ENCODE measurements at places on chromosomes 4 and X.

- DNase-seq: no peak
Observed at GRCh38 chrX:127459790-127460189, 592.4 kb downstream of the ACTRT1 start.

GRCh38 chrX:151974336-151975227 is at the start of gene GABRE:
Gene GABRE, minus strand, starts transcription at chrX:151974676. Its CDS starts 51 bp downstream, at chrX:151974625.
- DNase-seq: no peak

GRCh38 chrX:119682019-119682989 is 10.7 kb downstream of the SEPTIN6 start:
- DNase-seq: no peak

GRCh38 chr4:142088906-142089305 is 452.5 kb downstream of the IL15 start:
- no peak for DNase-seq

- no peak for DNase-seq
Observed at GRCh38 chrX:113594123-113594841, 753.7 kb upstream of the AMOT start.

DNA sequence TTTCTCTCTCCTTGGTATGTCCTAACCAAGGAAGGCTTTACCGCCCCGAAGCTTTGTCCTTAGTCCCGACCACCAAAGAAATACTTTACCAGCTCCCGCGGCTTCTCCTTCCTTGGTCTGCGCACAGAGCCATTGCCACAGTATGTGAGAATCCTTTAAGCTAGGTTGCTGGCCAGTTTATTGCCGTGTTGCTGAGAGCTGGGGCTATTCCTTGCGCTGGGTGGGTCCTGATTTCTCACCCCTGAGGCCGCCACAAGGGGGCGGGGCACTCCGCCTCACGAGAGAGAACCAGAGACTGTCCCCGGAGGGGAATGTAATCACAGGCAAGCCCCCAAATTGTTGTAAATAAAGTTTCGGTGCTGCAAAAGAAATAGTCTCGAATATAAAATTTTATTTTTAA is 331.0 kb upstream of the PCDH10 start:
- no peak for DNase-seq

DNA sequence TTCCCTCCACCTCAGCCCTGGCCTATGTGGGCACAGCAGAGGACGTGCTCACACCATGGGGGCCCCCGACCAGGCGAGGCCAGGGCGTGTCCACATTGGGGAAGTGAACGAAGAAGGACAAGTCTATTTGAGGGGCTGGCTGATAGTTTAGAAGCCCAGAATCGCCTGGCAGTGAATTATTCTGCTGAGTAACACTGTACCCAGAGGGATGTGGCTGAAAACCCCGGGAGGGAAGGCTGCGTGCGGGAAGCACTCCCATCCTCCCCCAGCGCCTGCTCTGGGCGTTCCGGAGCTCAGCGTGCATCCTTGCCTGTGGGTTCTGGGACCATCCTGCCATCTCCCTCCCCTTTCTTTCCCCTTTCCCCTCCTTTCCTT is 66.6 kb downstream of the TRMT44 start:
- no peak for DNase-seq

GRCh38 chrX:13033193-13033592 is 11.2 kb downstream of the FAM9C start:
- DNase-seq: no peak

- no peak for DNase-seq
Observed at GRCh38 chr4:165308606-165309005, 18.9 kb upstream of the MSMO1 start.

- DNase-seq: peak; percentile 58
Observed at GRCh38 chr4:44629280-44629866, 22.1 kb downstream of the YIPF7 start.

GRCh38 chr4:41318839-41319530 is 62.3 kb downstream of the UCHL1 start:
- DNase-seq: peak; percentile 42

DNA sequence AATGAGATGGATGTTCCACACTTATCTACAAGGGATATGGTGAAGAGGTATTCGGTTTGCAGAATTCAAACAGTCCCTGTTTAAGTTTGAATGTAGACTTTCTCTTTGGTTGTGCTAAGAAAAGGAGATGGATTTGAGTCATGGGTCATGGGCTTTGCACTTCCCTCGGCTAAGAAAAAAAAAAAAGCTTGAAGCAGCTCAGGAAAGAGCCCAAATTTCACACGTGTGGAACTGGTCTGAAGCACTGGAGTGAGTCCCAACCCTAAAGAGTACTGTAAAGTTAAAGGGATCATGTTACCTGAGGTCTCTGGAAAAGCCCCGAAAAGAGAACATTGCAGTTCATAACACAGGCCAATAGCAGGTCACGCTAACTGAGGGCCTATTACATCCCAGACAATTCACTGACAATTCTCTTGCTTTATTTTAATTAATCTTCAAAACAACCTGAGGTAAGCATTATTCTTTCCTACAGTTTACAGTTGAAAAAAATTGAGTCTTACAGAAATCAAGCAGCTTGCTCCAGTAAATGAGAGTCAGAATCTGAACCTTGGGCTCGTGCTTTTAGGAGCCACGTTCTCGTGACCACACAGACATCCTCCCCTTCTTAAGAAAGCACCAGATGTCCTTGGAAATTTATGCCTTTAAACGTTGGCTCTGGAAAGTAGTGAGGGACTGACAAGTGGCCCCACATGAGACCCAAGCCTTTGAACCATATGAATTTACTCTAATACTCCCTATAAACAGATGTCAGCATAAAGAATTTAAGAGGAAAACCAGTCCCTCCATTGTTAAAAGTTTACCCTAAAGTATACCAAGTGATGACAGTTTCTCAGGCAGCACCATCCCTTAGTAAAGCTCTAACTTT is 89.3 kb downstream of the MAD2L1 start:
- no peak for DNase-seq

GRCh38 chrX:29308726-29309125 is 721.5 kb downstream of the IL1RAPL1 start:
- DNase-seq: no peak

DNA sequence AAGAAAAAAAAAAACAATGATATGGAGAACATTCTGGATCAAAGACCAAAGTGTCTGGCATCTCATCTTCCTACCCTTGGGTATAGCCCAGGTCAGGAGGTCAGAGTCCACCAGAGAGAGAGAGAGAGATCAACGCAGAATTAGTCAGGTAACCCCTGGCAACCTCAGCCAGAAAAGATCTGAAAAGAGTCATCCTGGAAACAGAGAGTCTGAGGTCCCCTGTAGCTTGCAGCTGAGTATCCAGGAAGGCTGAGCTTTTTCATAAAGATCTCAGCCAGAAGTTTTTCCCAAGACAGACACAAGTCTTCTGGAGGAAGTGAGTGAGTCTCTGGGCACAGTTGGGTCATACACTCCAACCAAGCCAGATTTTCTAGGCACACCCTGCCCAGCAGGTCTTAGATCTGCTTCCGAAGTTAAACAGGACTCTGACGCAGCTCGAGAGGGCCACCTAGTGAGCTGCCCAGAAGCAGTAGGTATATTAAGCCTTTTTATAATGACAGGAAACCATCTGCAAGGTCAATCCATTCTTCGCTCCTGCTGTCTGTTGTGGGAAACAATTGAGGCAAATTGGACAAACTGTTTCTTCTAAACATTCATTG is 35.7 kb downstream of the ACE2 start:
- DNase-seq: peak; percentile 20

GRCh38 chrX:119374736-119375135 is 24.4 kb upstream of the SLC25A43 start:
- DNase-seq: peak; percentile 6

DNA sequence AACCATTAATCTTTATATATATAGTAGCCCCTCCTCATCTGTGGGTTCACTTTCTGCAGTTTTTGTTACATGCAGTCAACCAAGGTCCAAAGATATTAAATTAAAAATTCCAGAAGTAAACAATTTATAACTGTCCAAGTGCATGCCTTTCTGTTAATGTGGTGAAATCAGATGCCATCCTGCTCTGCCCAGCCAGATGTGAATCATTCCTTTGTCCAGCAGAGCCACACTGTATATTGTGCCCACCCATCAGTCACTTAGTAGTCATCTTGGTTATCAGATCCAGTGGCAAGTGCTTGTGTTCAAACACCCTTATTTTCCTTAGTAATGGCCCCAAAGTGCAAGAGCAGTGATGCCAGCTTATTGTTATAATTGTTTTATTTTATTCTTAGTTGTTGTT is 17.2 kb upstream of the PRDM5 start:
- no peak for DNase-seq

- DNase-seq: no peak
Observed at GRCh38 chr4:184347251-184348239, 126.8 kb downstream of the IRF2 start.

DNA sequence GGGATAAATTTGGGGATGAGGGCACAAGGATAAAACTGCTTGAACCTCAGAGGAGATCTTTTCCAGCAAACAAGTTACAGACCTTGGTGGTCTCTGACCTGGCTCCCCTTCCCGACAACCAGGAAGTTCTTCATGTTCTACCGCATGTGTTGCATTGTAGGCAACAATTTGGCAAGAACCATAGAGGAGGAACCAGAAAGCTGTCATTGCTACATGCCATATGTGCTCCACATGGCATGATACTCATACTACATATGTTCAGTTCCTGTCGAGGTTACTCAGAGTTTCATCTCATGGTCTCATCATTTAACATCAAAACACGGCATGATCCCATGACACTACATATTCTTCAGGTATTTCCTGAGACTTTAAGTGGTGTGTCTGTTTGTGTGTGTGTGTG is 235.9 kb downstream of the OR13H1 start:
- no peak for DNase-seq

- no peak for DNase-seq
Observed at GRCh38 chr4:145545031-145545430, 63.4 kb downstream of the SMAD1 start.

- no peak for DNase-seq
Observed at GRCh38 chr4:181006499-181007260, 1236.5 kb upstream of the TENM3 start.

- DNase-seq: no peak
Observed at GRCh38 chr4:187903700-187904099, 91.9 kb upstream of the ZFP42 start.

DNA sequence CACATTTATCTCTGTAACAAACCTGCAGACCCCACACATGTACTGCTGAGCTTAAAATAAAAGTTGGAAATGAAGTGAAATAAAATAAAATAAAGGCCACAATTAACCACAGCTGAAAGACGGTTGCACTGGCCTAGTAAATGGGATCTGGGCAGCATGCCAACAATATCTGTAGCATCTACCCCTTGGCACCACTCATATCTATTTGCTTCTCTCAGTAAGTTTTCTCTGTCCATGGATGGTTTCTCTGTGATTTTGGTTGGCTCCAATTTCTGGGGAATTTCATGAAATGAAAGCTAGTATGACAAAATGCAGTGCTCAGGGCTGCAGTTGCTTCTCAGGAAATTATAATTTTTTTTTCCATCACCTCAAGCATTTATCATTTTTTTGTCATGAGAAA is 172.0 kb upstream of the IL15 start:
- DNase-seq: no peak

GRCh38 chr4:78254893-78255292 is 197.8 kb downstream of the FRAS1 start:
- DNase-seq: no peak

GRCh38 chr4:85798012-85798770 is 323.2 kb downstream of the ARHGAP24 start:
- DNase-seq: no peak

DNA sequence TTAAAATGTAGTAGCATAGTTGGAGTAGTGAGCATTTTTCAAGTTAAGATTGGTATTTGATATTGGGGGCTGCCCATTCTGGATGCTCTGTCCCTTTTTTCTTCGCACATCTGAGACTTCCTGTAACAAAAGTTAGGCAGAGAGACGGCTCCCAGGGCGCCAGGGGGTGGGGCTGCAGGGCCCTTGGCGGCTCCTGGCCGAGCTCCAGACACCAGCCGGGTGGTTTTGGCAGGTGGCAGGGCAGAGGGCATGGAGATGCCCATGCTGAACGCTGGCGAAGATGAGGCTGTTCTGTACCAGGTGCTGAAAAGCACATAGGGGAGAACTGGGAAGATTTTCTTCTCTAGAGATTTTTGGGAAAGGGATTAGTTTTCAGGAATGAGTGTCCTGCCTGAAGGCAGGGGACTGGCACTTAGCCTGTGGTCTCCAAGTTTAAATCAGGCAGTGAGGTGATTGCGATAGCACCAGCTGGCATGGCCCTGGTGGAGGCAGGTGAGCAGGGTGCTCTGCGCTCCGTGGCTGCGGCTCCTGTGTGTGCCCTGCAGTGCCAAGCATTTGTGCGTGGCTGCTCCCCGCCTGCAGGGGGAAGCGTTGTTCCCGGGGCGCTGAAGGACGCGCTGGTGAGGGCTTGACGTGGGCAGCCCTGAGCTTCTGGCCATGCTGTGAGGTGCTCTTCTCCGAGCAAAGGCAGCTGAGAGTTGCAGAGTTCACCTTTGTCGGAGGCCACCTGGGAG is 23.6 kb upstream of the HGFAC start:
- DNase-seq: no peak

GRCh38 chr4:38902695-38903094 is 35.1 kb downstream of the FAM114A1 start:
- DNase-seq: peak; percentile 36

DNA sequence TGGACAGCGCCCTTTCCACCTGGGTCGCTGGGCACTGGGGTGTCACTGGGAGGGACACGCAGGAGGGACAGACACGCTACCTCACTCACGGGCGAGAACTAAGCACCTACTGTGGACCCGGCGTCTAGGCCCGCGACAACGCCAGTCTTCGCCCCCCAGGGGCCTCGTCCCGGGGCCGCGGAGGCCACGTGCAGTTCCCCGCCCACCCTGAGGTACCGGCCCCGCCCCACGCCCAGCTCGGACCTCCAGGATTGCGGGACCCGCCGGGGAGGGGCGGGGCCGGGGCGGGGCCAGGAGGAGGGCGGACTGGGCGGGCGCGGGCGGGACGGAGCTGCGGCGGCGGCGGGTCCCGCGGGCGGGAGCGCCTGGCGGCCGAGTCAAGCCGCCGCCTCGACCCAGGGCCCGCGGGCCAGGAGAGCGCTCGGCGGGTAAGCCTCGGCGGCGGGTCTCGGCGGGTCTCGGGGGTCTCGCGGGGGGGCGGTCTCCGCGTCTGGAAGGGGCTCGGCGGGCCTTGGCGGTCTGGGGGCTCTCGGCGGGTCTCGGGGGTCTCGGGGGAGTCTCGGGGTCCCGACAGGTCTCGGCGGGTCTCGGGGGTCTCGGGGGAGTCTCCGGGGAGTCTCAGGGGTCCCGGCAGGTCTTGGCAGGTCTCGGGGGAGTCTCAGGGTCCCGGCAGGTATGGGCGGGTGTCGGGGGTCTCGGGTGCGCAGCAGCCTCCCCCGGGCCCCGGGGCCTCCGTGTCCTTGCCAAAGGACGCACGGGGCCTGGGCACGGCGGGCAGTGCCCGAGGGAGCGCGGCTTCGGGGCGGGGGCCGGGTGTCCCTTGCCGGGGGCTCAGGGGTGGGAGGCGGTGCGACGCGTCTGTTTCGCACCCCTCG is at the start of gene SH3BP2:
Gene SH3BP2 (plus strand): TSS at position 375 of the 875 bp plus-strand sequence. CDS start 27,533 bp downstream, outside the sequence.
- peak; percentile 85 for DNase-seq

DNA sequence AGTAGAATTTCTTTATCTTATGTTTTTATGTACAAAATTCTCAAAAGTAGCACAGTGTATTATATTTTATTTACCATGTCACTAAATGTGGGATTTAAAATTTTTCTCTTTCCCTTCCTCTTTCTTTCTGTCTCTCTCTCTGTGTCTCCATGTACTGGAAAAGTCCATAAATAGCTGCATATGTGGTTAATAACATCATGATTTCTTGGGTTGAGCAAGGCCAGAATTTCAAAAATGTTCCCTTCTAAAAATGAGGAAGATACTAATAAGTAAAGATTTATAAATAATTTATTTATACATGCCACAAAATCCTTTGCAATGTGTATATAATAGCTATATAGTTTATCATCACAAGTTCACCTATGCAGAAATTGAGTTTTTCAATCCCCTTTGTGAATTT is 29.1 kb upstream of the DKK2 start:
- DNase-seq: no peak

All from urothelium cell line (cell line).